T-helper 22 cell (primary cell): ENCODE measurements at places on chromosomes 5 and 9.

DNA sequence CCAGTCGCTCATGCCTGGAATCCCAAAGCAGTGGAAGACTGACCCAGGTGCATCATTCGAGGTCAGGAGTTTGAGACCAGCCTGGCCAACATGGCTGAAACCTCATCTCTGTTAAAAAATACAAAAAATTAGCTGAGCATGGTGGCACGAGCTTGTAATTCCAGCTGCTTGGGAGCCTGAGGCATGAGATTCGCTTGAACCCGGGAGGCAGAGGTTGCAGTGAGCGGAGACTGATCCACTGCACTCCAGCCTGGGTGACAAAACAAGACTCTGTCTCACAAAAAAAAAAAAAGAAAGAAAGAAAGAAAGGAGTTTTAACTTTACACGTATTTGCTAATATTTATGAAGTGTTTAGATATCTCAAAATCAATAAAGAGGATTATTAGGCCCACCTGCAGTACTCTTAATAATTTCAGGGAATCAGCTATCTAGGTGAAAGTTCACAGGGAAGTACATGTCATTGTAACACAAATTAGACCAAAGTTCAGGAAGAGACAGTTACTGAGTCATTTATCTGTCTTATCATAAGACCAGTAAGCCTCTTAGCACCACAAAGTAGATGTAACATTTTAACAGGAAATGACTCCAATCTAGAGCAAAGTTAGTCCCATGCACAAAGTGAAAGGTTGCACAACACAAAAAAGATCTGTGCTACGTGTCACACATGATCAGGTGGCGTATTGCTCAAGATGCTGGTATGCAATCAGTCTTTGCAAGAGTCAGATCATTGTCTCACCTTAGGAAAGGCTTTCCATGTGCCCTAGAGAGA lies 34.1 kb upstream of the PLIN2 start:
- peak; percentile 28 for DNase-seq

DNA sequence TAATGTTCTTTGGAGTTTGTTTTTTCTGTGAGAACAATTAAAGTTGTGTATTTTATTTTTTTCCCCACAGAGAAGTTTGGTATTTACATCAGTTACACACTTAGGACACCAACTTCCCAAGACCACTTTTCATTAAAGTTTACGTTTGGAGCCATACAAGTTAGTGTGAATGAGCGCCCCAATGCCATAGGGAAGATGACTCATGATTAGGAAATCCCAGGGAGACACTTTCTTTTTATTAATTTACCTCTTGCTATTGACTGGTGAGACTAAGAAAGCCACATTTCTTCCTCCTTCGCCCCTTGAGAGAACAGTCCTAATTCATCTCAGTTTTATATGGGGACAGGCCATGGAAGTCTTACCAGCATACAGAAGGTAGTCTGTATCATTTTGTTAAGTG lies 57.1 kb downstream of the EDIL3 start:
- DNase-seq, result no peak

GRCh38 chr5:53023969-53024368 lies 34.8 kb downstream of the ITGA2 start:
- no peak for DNase-seq

- DNase-seq, result no peak
These were observed 109.3 kb downstream of the DAPK1 start for GRCh38 chr9:87606841-87607521.

DNA sequence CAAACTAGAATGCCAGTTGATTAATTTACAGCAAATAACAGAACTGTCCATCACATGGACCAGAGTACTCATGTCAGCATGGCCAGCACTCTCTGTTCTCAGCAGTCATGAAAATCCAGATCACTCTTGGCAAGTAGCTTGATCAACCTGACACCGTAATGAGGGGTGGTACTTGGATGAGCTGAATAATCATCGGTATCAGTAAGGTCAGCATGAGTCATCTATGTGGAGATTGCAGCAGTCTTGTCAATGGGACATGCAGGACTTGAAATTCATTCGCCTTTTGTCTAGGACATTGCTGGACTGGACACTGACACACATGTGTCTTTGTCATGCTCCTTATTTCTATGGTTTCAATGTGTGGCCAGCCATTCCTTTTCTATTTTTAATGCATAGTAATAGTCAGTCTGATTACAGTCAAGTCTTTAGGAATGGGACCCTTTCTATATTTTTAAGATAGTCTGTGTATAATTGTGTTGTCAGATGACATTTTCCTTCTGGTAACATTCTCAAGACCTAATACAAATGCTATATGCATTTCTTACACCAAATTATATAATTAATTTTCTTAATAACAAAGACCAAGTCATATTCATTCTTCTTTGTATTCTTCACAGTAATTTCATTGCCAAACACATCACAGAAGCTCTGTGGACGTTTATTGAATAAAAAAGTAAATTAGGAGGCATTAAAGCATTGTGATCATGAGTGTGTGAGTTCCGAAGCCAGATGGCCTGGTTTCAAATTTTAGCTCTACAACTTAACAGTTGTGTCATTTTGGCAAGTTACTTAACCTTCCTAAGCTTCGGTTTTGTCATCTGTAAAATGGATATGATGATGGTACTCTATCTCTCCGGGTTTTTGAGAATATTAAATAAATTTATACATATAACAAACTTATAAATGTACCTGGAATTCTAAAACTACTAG lies 57.4 kb downstream of the ADAMTSL1 start:
- no peak for DNase-seq

DNA sequence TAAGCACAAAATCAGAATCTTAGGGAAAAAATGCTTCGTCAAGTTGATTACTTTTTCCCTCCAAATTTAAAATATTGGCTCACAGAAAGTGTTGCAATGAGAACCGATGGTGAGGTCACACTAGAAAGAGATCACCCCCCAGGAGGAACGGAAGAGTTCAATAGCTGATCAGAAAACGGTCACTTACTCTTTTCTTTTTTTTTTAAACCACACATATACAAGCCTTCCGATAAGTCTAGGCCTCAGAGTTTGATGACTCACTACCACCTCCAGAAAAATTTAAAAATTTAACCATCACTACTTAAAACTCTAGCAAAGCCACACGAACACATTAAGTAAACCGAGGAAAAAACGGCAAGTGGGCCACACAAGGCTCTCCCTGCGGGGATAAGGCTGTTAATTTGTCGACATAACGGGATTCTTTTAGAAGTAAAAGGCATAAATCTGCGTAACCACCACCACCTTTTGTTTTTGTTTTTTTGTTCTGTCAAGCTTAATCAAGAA lies 1.2 kb downstream of the SURF4 start:
- DNase-seq, result no peak

DNA sequence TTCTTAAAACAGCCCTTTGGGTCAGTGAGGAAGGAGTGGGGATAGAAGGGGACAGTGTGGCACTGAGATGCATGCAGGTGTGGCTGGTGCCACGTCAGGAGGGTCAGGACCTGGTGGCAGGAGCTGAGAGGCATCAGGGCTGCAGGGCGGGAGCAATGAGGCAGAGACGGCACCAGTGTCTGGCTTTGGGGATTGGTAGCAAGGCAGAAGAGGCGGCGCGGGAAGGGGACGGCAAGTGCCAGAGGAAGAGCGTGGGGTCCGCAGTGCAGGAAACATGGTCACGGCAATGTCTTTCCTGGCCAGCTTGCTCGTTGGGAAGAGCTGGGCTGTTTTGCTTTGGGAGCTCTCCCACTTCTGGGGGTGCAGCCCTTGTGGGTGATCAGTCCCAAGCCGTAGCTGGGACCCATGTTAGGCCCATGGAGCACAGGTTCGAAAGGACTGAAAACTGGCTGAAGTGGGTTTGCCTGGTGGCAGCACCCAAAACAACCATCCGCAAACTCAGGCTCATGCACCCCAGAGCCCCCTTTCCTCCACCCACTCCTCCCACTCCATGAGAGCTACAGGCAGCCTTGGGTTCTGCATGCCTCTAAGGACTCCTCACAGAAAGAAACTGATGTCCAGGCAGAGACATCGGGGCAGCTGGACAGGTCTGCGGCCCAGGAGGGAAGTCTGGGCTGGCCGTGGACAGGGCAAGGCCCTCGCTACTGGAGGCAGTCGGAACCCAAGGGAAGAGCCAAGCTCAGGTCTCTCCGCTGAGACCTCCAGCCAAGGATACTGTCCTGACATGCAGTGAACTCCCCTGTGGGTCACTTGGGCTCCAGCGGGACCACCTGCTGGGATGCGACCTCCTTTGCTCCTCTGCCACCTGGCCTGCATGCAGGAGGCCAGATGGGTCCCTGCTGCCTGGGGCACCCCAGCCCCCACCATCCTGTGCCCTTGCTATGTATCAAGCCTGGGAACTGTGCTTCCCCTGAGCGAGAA lies 104.4 kb downstream of the ZNF354C start:
- DNase-seq, result no peak

- no peak for DNase-seq
These were observed 1.6 kb downstream of the TEX48 start for GRCh38 chr9:114680259-114681001.

GRCh38 chr5:174500636-174501035 lies 223.7 kb upstream of the MSX2 start:
- DNase-seq, result no peak

- no peak for DNase-seq
These were observed 100.8 kb downstream of the DMXL1 start for GRCh38 chr5:119171686-119172085.

GRCh38 chr5:10636363-10637142 lies 72.7 kb downstream of the ANKRD33B start:
- DNase-seq, result no peak

DNA sequence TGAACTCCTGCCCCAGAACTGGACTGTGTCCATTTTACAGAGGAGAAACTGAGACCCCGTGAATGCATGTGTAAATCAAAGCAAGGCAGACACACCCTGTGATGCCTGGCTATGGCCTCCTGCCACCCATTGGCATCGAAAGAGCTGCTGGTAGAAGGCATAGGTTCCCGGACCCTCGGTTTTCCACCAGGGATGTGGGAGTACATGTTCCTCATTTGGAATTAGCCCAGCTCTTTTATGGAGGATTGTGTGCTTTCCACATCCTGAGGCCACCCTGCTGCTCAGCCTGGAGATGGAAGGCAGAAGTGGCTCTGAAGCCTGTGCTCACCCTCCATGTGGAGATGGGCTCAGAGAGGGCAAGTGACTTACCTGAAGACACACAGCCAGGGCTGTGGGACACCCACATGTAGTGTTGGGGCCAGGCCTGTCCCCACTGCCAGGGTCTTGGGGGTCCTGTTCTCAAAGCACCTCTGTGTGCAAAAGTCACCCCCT lies 2.8 kb downstream of the SUSD3 start:
- DNase-seq, result no peak

- no peak for DNase-seq
These were observed 1201.4 kb upstream of the C9orf72 start for GRCh38 chr9:28774433-28775235.

GRCh38 chr9:138021251-138022056 lies 143.9 kb downstream of the CACNA1B start:
- no peak for DNase-seq

- no peak for DNase-seq
These were observed 1.5 kb upstream of the SHC3 start for GRCh38 chr9:89179895-89180734.

GRCh38 chr9:109604131-109604530 lies 106.0 kb upstream of the PTPN3 start:
- no peak for DNase-seq

- DNase-seq, result no peak
These were observed 142.8 kb upstream of the IRX2 start for GRCh38 chr5:2894316-2894715.

GRCh38 chr5:32981061-32981460 lies 269.9 kb downstream of the NPR3 start:
- DNase-seq, result no peak

DNA sequence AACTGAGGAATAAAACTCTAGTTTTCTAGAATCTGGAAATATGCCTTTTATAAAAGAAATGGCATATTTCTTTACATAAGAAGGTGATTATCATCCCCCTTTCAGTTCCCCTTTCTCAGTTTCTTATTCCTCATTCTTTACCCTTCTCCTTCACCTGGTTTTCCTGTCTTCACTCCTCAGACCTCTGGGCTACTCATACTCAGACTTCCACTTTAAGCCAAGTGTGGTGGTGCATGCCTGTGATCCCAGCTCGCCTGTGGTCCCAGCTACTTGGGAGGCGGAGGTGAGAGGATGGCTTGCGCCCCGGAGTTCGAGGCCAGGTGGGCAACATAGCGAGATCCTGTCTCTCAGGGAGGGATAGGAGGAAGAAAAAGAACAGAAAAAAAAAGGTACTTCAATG lies 57.2 kb downstream of the RANBP6 start:
- DNase-seq, result no peak
